Activated CD4-positive, alpha-beta T cell treated with anti-CD3 and anti-CD28 coated beads for 1 hour (primary cell): ENCODE measurements at places on chromosomes 5 and 9.

DNA sequence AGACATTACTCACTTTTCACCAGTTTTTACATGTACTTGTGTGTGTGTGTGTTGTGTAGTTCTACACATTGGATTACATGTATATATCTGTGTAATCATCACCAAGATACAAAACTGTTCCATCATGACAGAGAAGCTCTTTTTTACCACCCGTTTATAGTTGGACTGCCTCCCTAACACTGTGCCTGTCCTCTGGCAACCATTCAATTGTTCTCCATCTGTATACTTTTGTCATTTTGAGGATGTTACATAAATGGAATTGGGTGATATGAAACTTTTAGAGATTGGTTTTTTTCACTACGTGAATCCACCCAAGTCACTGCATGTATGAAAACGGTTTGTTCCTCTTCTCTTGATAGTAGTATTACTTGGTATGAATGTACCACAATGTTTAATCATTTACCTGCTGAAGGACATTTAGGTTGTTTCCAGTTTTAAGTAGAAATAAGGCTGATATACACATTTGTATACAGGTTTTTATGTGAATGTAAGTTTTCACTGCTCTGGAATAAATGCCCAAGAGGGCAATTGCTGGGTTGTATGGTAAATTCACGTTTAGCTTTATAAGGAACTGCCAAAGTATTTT is 126.2 kb downstream of the MAPKAP1 start:
- DNase-seq: no peak

GRCh38 chr9:77969083-77969482 is 62.5 kb downstream of the GNAQ start:
- DNase-seq: no peak

- DNase-seq: no peak
Observed at GRCh38 chr9:110142253-110142652, 65.7 kb downstream of the C9orf152 start.

GRCh38 chr5:39274398-39275085 is 55.2 kb upstream of the FYB1 start:
- no peak for DNase-seq

- no peak for DNase-seq
Observed at GRCh38 chr5:73901455-73901854, 275.5 kb downstream of the ARHGEF28 start.

GRCh38 chr5:168424594-168425323 is 61.5 kb upstream of the RARS1 start:
- DNase-seq: no peak

DNA sequence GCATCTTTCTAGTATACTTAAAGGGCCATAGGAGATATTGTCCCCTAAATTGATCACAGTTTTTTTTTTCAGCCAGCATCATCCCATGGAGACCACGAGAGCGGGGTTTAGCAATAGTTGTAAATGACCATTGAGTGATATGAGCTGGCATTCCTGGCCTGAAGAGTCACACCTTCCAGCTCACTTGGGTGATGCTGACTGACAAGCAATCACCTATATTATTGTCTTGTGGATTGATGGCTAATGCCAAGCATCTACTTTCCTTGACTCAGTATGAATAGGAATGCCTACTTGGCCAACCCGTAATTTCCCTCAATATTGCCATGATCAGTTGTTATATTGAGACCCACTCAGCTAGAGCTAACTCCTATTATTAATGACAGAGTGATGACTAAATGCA is 70.5 kb downstream of the ADAMTSL1 start:
- DNase-seq: no peak

- DNase-seq: no peak
Observed at GRCh38 chr5:160245506-160246086, 16.3 kb downstream of the FABP6 start.

GRCh38 chr9:41229408-41230401 is 40.6 kb upstream of the ZNG1F start:
- no peak for DNase-seq

GRCh38 chr9:81685763-81686613 is 3.4 kb downstream of the TLE1 start:
- no peak for DNase-seq

DNA sequence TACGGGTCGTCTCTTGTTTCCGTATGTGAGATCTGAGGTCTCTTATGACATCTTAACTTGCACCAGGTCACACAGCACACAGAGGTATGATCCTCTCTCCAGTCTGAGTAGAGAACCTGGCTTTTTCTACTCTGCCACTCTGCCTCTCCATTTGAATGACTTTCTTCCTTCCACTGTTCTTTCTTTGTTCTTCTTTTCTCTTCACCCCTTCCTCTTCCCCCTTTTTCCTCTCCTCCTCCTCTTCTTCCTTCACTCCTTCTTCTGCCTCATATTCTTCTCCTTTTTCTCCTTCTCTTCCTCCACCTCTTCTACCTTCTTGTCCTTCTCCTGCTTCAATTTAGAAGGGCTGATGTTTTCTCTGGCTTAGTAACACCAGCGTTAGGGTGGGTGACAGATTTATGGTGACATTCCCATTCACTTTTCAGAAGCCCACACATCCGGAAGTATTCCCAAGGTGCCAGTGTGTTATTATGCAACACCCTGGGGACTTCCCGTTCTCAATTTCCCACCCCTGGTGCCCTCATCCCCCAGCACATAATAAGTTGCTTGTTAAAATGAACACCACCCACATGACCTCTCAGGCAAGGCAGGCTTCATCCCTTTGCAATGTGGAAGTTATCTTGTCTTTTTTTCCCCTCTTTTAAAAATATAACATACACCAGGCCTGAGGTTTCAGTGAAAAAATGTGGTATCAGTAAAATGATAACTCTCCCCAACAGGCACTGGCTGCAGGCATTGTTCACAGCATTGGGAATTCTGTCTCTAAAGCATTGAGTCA is 122.0 kb downstream of the PAPPA start:
- no peak for DNase-seq

DNA sequence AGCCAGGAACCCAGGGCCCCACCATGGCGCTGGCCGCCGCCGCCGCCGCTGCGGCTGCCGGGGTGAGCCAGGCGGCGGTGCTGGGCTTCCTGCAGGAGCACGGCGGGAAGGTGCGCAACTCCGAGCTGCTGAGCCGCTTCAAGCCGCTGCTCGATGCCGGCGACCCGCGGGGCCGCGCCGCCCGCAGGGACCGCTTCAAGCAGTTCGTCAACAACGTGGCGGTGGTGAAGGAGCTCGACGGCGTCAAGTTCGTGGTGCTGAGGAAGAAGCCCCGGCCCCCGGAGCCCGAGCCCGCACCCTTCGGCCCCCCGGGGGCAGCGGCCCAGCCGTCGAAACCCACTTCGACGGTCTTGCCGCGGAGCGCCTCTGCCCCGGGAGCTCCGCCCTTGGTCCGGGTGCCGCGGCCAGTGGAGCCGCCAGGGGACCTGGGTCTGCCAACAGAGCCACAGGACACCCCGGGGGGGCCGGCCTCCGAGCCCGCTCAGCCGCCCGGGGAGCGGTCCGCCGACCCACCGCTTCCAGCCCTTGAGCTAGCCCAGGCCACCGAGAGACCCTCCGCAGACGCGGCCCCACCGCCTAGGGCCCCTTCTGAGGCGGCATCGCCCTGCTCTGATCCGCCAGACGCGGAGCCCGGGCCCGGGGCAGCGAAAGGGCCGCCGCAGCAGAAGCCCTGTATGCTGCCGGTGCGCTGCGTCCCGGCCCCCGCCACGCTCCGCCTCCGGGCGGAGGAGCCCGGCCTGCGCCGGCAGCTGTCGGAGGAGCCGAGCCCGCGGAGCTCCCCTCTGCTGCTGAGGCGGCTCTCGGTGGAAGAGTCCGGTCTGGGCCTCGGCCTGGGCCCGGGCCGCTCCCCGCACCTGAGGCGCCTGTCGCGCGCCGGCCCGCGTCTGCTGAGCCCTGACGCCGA is 749 bp downstream of the SOWAHA start:
- DNase-seq: no peak

DNA sequence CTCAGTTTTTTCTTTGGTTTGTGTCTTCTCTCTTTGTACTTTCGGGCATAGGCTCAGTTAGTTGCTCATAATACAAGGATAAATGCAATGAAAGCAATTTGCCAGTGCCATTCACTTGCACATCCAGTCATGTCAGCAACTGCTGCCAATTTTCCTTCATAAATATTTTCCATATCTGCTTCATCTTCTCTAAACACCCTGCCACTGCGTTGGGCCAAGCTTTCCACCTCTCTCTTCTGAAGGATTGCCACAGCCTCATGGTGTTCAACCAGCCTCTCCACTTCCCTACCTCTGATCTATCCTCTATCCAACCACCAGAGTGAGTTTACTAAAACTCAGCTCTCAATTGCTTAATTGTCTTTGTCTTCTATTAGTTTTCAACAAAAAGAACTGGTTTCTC is 192.5 kb upstream of the ZNF462 start:
- no peak for DNase-seq

DNA sequence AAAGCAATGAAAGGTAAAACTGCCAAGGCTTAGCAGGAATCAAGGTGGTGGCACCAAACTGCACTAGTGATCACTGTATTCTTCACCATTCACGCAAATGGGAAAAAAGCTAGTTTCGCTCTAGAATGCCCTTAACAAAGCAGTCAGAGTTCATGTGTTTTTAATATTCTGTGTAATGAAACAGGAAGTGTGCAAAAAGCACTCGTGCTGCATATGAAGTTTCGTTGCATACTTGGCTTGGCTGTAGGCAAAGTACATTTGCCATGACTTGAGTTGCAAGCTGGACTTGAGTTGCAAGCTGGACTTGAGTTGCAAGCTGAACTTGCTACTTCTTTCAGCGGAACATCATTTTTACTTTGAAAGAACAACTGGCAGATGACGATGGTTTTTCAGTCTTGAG is 55.4 kb downstream of the FOXI1 start:
- no peak for DNase-seq

DNA sequence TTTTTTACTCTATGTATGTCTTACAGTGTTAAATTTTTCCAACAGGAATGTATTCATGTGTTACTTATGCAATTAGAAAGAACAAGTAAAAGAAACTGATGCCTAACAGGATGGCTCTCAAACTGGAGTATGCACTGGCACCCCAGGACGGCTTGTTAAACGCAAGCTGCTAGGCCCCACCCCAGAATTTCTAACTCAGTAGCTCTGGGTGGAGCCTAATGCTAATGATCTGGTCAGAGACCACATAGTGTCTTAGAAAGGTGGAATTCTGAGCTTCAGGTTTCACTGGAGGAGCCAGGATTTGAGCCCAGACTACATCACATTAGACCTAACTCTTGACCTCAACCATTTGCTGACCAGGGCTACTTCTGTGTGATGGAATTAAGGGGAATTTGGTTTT is 34.4 kb downstream of the SHC3 start:
- no peak for DNase-seq

GRCh38 chr5:179379321-179379890 is 34.1 kb upstream of the ADAMTS2 start:
- DNase-seq: no peak

- no peak for DNase-seq
Observed at GRCh38 chr5:149004559-149004958, 58.3 kb downstream of the SH3TC2 start.

DNA sequence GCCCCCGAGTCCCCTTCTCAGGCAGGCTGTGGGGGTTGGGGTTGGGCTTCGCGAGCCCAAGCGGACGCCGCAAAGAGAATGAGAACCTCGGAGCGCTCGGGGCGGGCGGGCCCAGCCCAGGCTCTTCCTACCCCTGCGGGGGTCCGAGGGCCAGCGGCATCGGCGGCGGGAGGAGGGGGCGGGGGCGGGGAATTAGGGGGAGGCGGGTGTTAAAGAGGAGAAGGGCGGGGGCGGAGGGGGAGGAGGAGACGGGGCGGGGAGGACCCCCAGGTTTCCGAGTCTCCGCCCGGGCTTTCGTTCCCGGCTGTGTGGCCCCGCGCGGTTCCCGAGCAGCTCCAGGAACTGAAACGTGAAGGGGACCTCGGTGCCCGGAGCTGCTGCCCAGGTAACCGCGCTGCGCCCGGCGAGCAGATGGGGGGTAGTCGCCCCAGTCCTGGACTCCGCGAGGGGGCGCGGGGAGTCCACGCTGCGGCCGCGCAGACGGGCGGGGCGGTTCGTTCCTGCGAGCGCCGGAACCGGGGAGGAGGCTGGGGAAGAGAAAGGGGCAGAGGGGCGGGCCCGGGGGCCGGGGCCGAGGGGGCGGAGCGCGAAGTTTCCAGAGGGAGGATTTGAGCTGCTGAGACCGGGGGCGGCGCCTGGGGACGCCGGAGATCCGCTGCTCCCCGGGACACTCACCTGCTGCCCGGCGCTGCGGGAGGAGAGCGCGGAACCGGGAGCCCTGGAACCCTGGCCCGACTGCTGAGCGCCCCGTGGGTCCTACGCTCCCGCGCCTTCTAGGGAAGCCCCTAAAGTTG is 38.4 kb upstream of the PLEKHG4B start:
- DNase-seq: no peak

- no peak for DNase-seq
Observed at GRCh38 chr9:130756037-130756436, 62.5 kb downstream of the EXOSC2 start.

DNA sequence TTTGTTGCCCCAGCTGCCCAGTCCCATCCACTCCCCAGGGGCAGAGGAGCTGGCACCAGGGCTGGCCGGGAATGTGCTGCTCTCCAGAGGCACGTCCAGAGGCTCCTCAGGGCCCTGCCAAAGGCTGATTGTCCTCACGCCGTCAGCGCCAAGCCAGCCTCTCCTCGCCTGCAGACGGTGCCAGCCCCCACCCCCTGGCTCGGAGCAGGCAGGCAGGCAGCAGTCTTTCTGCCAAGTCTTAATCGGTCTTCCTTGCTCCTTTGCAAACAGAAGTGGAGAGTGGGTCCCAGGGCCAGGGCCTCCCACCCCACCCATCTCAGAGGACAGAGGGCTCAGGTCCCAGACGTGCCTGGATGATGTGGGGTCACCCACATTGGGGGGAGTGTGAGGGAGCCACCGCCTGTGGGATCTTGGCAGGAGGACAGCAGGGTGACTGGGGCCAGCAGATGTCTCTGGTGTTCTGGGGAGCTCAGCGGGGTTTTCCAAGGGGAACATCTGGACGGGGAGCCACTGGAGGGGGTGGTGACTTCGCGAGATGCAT is 36.3 kb downstream of the FAM163B start:
- DNase-seq: no peak
